H9 (cell line): ENCODE measurements at places on chromosomes 16 and 17. TPM values are rescaled to one million over a fixed set of nuclear protein-coding genes. Genes with fewer than 3 reads are reported as not detected.

DNA sequence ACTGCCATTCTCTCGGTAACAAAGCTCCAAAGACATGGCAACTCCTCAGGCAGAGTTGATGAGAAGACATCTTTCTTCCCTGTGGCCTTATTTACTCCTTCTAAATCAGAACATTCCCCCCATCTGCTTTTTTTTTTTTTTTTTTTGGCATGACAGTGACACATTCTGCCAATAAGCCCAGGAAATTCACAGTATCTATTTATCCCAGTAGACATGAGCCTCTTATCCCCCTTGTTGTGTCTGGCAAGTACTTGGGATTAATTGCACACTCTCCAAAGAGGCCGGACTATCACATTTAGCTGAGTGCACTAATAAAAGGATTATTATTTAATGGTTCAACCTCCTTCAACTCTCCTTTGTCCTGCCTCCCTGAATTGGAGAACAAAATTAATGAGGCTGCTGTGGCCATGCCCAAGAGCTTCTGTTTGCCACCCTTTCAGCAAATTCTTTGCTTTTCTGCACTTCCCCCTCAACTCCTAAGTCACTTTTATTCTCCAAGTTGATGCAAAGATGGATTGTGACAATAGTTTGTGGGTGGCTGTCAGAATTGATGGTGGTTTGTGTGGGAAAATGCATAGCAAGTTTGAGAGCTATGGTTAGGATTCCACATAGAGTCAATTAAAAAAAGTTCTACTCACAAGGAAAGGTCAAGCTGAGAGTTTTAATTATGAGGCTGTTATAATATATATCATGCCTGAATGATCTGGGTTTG is 47.2 kb downstream of the GPR139 start:
- no peaks in the 10 kb centered on the region for H3K4me1 ChIP-seq
- H3K27me3 ChIP-seq: no peaks in the 10 kb centered on the region
- H3K36me3 ChIP-seq: no peaks in the 10 kb centered on the region
- no peak overlapping the region for H3K27ac ChIP-seq

- peaks cover 16% of the 10 kb centered on the region for H3K36me3 ChIP-seq
- H3K27me3 ChIP-seq: no peaks in the 10 kb centered on the region
- DNase-seq: no peak
- H3K4me1 ChIP-seq: no peaks in the 10 kb centered on the region
- peak overlapping the region; percentile 47; the same call in 1 of the 3 replicates for H3K4me3 ChIP-seq
These were observed 2.7 kb downstream of the WDR59 start for GRCh38 chr16:74982256-74982655.

DNA sequence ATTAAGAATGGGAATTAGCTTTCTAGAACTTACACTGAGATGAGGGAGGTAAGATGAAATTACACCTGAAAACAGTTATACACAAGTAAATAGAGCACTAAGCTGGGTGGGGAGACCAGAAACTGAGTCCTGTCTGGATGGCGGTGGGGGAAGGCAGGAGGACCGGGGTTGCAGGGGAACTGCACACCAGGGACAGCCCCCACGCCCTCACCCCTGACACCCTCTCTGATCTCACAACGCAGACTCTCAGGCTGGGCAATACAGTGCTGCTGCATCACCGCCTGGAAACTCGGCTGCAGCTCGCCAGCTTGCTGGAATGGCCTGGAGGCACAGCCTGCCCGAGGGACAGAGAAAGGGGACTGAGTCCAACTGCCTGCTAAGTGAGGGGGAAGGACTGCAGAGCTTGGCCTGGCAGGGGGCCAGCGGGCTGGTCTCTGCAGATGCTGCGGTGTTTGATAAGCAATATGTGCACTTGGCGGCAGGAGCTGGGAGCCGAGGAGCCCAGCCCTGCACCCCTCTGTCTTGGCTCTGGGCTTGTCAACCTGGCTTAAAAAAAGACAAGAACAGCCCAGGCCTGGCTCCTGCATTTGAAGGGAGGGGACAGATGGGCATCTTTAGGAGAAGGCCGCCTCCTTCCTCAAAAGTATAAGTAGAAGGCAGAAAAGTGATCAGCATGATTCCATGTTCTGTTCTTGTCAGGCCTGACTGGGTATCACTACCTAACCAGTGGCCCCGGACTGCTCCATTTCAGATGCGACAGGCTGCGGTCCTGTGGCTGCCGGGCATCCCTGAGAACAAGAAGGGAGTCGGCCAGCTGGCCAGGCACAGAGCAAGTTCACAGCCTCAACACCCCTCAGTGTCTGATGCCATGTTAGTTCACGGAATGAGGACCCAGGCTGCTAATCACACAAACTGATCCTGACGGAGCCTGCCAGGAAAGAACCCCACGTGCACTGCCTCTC is 30.2 kb downstream of the SPHK1 start:
- no peak overlapping the region for H3K4me3 ChIP-seq
- peaks cover 4% of the 10 kb centered on the region for H3K36me3 ChIP-seq
- peaks cover 4% of the 10 kb centered on the region for H3K4me1 ChIP-seq

- DNase-seq: peak; percentile 9
- peaks cover 80% of the 10 kb centered on the region for H3K36me3 ChIP-seq
- no peaks in the 10 kb centered on the region for H3K4me1 ChIP-seq
- H3K27me3 ChIP-seq: no peaks in the 10 kb centered on the region
- H3K4me3 ChIP-seq: no peak overlapping the region
These were observed 42.4 kb upstream of the TRAP1 start for GRCh38 chr16:3759736-3760135.

The ADGRG3 gene
- 0.46 and 0.64 TPM in 2 replicates for total RNA-seq

GRCh38 chr16:51163894-51164566 is 13.0 kb upstream of the SALL1 start:
- no peak overlapping the region for H3K4me3 ChIP-seq
- no peak for DNase-seq
- no peaks in the 10 kb centered on the region; the same call in 1 of the 2 replicates for H3K27me3 ChIP-seq
- H3K4me1 ChIP-seq: peaks cover 3% of the 10 kb centered on the region; the same call in 1 of the 2 replicates

- no peak overlapping the region for H3K27ac ChIP-seq
- DNase-seq: no peak
- H3K4me1 ChIP-seq: no peaks in the 10 kb centered on the region; the same call in 1 of the 2 replicates
- no peaks in the 10 kb centered on the region for H3K36me3 ChIP-seq
- H3K27me3 ChIP-seq: no peaks in the 10 kb centered on the region
- H3K4me3 ChIP-seq: no peak overlapping the region
These were observed 57.4 kb upstream of the GRIN2A start for GRCh38 chr16:10239640-10240039.

GRCh38 chr17:33964344-33964979 is 290.6 kb upstream of the CCL2 start:
- H3K4me3 ChIP-seq: no peak overlapping the region
- no peaks in the 10 kb centered on the region for H3K36me3 ChIP-seq
- no peaks in the 10 kb centered on the region for H3K27me3 ChIP-seq
- H3K27ac ChIP-seq: no peak overlapping the region

DNA sequence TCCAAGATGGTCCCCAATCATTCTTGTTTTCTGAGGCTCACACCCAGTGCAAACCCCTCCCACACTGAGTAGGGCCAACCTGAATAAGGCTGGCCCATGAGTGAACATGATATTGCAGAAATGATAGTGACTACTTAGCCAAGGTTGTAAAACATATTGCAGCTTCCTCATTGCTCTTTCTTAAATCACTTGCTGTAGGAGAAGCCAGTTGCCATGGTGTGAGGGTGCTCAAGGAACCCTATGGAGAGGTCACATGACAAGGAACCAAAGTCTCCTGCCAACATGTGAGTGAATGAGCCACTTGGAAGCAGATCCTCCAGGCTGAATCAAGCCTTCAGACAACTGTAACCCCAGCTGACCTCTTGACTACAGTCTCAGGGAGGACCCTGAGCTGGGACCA is 191.4 kb downstream of the RGS9 start:
- no peaks in the 10 kb centered on the region for H3K36me3 ChIP-seq
- no peak overlapping the region for H3K27ac ChIP-seq
- DNase-seq: no peak

DNA sequence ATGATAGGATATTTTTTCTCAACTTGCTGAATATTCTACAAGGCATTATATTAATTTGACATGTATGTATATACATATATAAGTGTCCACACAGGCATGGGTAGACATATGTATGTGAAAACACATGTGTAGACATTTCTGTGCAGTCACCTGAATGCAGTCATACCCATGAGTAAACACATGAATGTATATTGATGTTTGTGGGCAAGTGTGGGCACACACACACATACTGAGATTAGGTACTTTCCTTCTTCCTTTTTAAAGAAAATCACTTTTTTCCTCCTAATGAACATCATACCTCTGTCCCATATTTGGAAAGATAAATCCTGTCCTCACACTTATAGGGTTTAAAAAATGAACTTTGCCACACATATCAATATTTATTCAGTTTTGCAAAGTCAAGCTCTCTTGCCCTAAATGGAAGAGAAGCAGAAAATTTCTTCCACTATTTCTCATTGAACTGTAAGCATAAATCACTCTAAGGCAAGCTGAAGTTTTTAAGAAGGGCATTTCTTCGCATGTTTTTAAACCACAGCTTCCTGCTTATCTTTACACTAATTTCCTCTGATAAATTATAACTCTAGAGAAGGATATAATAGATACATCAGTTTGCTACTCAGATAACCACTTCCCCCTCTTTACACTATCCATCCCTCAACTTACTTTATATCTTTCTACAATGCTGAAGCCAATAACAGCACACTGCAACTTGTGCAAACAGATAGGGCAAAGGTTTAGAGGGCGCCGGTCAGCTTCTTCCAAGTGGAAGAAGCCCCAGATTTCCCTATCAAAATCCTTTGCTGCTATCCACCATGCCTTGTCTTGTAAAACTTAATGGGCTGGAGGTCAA is 49.6 kb upstream of the LRRC37A3 start:
- H3K36me3 ChIP-seq: peaks cover 16% of the 10 kb centered on the region

- H3K4me1 ChIP-seq: no peaks in the 10 kb centered on the region
- H3K27me3 ChIP-seq: no peaks in the 10 kb centered on the region
- peak; percentile 90 for DNase-seq
- no peak overlapping the region for H3K27ac ChIP-seq
These were observed 28.2 kb upstream of the KPNB1 start for GRCh38 chr17:47621293-47622179.

The RTN4RL1 gene
- 0.18 and 0.22 TPM in 2 replicates for total RNA-seq

The SLC26A11 gene
- total RNA-seq: 24.0 and 26.5 TPM in 2 replicates

The PRKCB gene
- 7.0 and 7.7 TPM in 2 replicates for total RNA-seq

DNA sequence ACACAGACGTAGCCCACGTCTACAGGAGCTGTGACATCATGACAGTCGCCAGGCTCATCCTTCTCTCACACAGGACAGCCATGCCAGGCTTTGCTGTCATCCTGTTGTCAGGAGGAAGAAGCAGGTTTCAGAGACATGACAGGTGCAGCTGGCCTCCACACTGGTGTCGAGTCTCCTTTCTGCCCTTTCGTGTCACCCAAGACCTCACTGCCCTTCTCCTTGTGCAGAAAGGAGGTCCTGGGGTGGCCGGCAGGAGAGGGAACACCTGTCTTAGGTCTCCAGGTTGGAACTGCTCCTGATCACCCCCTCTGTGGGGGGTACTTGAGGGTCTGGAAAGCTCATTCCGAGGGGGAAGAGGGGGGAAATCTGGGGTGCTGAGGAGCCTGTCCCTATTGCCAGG is 41.6 kb upstream of the IRF8 start:
- DNase-seq: no peak
- no peaks in the 10 kb centered on the region for H3K4me1 ChIP-seq
- no peaks in the 10 kb centered on the region for H3K27me3 ChIP-seq
- no peaks in the 10 kb centered on the region for H3K36me3 ChIP-seq
